ENCODE measurements at places on chromosomes 7 and 10.

DNA sequence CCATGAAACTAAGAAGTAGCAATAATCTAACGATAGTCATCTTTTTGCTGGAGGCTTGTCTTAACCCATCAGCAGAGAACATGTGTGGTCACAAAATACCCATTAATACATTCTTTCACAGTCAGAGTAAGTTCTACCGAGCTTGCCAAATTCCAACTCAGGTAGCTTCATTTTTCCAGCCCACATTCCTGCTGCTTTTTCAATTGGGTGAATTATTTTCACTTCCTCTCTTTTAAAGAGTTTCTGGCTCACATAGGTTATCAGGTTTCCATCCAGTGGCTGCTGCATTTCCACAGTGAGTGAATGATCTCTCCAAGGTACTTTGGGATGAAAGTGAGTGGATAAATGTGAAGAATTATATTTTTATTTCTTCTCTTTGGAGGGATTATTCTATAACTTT lies 233.1 kb downstream of the SEMA3E start:
- no peak for DNase-seq

DNA sequence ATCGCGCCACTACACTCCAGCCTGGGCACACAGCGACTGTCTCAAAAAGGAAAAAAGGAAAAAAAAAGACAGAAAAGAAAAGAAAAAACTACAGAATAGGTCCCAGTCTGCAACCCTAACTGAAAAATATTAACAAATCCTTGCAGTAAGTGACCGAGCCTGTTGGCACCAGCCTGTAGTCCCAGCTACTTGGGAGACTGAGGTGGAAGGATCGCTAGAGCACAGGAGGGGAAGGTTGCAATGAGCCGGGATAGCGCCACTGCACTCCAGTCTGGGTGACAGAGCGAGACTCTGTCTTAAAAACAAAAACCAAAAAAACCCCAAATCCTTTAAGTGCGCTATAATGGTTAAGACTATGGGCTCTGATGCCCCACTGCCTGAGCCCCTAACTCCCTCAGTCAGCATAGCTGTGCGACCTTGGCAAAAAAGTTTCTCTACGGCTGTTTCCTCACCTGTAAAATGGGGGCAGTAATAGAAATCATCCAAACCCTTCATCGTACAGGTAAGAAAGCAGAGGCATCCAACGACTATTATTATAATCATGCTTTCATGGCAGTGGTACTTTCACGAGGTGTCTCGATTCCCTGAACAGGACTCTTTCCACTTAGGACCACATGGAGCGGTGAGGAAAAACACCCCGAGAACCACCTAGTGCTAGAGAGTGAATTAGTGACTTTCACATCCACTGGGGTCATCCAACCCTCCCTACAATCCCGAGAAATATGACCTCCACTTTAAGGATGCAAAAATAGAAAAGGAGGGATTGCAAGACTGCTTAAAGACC lies 755 bp downstream of the TOMM7 start:
- no peak for DNase-seq

- DNase-seq = no peak
Measured at GRCh38 chr10:126504063-126504760, 115.9 kb upstream of the ADAM12 start.

- DNase-seq = no peak
Measured at GRCh38 chr7:31910191-31910590, 160.0 kb downstream of the PDE1C start.

DNA sequence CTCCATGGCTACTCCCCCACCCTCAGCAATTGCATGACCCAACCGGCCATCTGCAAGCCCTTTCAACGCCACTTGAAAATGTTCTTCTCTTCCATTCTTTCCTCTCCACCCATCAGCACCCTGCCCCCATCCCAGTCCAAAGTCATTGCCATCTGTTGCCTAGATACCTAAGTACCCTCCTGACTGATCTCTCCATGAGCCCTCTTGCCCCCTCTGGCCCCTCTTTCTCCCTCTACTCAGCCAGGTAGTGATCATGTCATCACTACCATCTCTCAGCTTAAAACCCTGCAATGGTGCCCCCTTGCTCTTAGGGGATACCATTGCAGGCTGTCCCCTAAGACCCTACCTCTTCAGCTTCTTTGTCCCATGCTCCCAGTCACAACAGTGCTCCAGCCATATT lies 30.5 kb upstream of the BTRC start:
- DNase-seq = no peak
